ENCODE measurements at places on chromosomes 3 and 15.

DNA sequence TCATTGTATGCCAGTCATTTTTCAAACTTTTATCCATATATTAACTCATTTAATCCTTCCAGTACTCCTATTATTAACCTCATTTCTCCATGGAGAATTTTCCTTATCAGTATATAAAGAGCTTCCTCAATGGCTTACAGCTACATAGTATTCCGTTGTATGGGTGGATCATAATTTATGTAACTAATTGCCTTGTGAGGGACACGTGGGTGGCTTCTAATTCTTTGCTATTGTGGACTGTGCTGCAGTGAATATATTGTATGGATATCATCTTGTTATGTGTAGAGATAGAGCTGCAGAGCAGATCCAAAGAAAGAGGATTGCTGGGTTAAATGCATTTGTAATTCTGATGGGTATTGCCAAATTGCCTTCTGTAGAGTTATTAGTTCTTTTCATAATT lies 25.2 kb downstream of the PML start:
- DNase-seq = no peak

DNA sequence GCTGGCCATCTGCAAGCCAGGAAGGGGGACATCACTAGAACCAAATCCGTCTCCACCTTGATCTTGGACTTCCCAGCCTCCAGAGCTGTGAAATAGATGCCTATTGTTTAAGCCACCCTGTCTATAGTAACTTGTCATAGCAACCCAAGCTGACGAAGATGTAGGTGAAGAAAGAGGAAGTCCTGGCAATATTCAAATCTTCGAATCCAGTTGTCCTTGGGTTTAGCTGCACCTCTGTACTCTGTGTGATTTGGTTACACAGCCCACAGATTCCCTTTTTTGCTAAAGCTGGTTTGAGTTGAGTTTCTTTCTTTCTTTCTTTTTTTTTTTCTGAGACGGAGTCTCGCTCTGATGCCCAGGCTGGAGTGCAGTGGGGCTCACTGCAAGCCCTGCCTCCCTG lies 68.0 kb upstream of the XCR1 start:
- no peak for DNase-seq

GRCh38 chr15:67101911-67102598 lies 36.7 kb downstream of the SMAD3 start:
- no peak for DNase-seq

DNA sequence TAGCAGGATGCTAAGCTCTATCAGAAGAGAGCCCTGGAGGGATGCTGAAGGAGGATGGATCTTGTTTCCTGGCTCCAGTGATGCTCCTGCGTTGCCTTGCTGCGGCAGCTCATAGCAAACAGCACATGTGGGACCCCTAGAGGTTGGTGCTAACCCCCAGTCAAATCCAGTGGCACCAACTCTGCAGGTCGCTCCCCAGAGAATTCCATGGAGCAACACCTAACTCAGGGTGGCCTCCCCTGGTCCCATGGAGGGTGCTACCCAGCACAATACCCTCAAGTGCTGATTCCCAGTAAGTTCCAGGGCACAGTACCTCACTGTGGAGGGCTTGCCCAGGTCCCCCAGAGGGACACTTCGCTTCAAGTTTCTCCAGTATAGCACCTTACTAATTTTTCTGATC lies 231.2 kb downstream of the NEK10 start:
- DNase-seq = no peak

GRCh38 chr3:112634786-112635541 lies 6.0 kb downstream of the CCDC80 start:
- DNase-seq = no peak
